ENCODE measurements at places on chromosomes 2 and 18. TPM values are rescaled to one million over a fixed set of nuclear protein-coding genes. Genes with fewer than 3 reads are reported as not detected.

Gene MERTK
- 0.27 TPM for polyA plus RNA-seq

Gene ZEB2
- polyA plus RNA-seq = 62.3 TPM

Gene SMYD1
- not detected for polyA plus RNA-seq

Gene ARHGAP28
- polyA plus RNA-seq = not detected

Gene CNRIP1
- polyA plus RNA-seq = not detected

Gene ATF2
- 42.7 TPM for polyA plus RNA-seq

Gene ABCB11
- polyA plus RNA-seq = not detected

Gene CD8B2
- polyA plus RNA-seq = 0.52 TPM

Gene CCDC148
- not detected for polyA plus RNA-seq

Gene CSRNP3
- not detected for polyA plus RNA-seq

Gene CNGA3
- not detected for polyA plus RNA-seq

Gene MBD2
- polyA plus RNA-seq = 8.1 TPM

Gene C2orf15
- 0.80 TPM for polyA plus RNA-seq

Gene RFX8
- polyA plus RNA-seq = not detected

Gene RAX
- not detected for polyA plus RNA-seq

Gene PAX8
- polyA plus RNA-seq = 0.29 TPM

Gene TRMT61B
- polyA plus RNA-seq = 16.3 TPM

Gene RIT2
- not detected for polyA plus RNA-seq

Gene MIB1
- polyA plus RNA-seq = 5.0 TPM

Gene ALPP
- polyA plus RNA-seq = not detected

Gene EVA1A
- not detected for polyA plus RNA-seq

Gene SLC5A7
- not detected for polyA plus RNA-seq

Gene HES6
- polyA plus RNA-seq = 34.5 TPM

Gene INHBB
- not detected for polyA plus RNA-seq

Gene UPP2
- not detected for polyA plus RNA-seq

Gene CRYGD
- not detected for polyA plus RNA-seq

Gene RAPGEF4
- polyA plus RNA-seq = not detected

Gene LYG2
- polyA plus RNA-seq = not detected

Gene FAM124B
- 0.78 TPM for polyA plus RNA-seq

Gene CHMP3
- polyA plus RNA-seq = 44.1 TPM

Gene CYBRD1
- polyA plus RNA-seq = 22.3 TPM

Gene CHN1
- polyA plus RNA-seq = 0.69 TPM

Gene LDAH
- 11.9 TPM for polyA plus RNA-seq

Gene MYOM1
- 0.72 TPM for polyA plus RNA-seq

Gene MAPK4
- not detected for polyA plus RNA-seq

All from immature natural killer cell (primary cell).